A549 treated with GW870086 at 1 μM for 4 hours (cell line): ENCODE measurements at places on chromosomes 7 and 10. TPM values are rescaled to one million over a fixed set of nuclear protein-coding genes. Genes with fewer than 3 reads are reported as not detected.

The TAC1 gene
- 0.14 TPM in 1 of 5 replicates, not detected in the others for total RNA-seq

The EBLN1 gene
- 0.16 TPM in 1 of 5 replicates, not detected in the others for total RNA-seq

The ADRB1 gene
- 0.62 to 1.6 TPM (median 1.1 TPM) in 5 replicates for total RNA-seq

The COL28A1 gene
- total RNA-seq = 0.54 to 1.0 TPM (median 0.59 TPM) in 5 replicates

The OPN4 gene
- total RNA-seq = not detected in 5 replicates

The NPVF gene
- not detected in 5 replicates for total RNA-seq

The SPACDR gene
- 0.65 to 1.3 TPM (median 0.70 TPM) in 5 replicates for total RNA-seq

The SEPTIN7 gene
- 169 to 220 TPM (median 207 TPM) in 5 replicates for total RNA-seq

The VIM gene
- total RNA-seq = 1,624 to 1,716 TPM (median 1,690 TPM) in 5 replicates

The MKI67 gene
- 50.5 to 71.5 TPM (median 60.1 TPM) in 5 replicates for total RNA-seq

The RSU1 gene
- total RNA-seq = 76.5 to 88.7 TPM (median 80.0 TPM) in 5 replicates

The ELFN1 gene
- total RNA-seq = 0.22 to 0.38 TPM (median 0.38 TPM) in 5 replicates

The TUBAL3 gene
- total RNA-seq = 0.19 to 0.50 TPM (median 0.27 TPM) in 5 replicates
